ENCODE measurements at places on chromosomes 2 and 18.

GRCh38 chr2:238689871-238690389, 158.0 kb upstream of the TWIST2 start:
- DNase-seq = no peak

DNA sequence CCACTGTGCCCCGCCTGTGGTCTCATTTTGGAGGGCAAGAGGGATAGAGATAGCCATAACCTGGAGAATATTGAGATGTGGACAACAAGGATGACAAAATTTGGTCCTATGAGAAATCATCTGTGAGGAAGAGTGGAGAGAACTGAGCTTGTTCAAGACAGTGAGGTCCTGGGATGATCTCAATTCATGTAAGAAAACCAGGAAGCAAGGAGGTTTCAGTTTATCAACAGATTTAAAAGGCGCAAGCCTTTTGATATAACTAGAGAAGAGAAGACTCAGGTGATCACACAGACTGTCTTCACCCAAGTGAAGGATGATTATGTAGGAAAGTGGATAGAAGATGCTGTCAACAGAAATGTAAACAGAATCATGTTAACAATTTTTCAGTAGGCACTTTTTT, 39.1 kb downstream of the PCBP1 start:
- no peak for DNase-seq

- peak; percentile 49 for DNase-seq
Measured at GRCh38 chr18:28771849-28772248, 594.9 kb upstream of the CDH2 start.

GRCh38 chr2:2739231-2739795, 408.2 kb upstream of the MYT1L start:
- no peak for DNase-seq

GRCh38 chr18:36628435-36629137, 200.2 kb downstream of the TPGS2 start:
- DNase-seq = peak; percentile 72

DNA sequence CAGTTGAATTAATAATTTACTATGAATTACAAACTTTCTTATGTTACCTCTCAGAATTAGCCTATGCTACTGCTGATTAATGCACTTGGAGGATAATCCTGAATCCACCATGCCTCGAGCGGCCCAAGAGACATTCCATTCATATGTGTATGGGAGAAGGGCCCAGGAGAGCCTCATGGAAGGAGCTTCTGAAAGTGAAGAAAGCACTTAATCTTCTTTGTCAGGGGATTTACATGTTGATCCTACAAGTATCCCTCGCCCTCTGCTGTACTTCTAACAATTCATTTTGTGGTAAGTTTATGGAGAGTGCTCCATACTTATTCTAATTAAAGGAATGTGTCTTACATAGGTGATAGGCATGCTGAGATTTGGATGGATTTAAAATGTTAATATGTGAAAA, 1189.1 kb upstream of the NXPH2 start:
- DNase-seq = no peak

DNA sequence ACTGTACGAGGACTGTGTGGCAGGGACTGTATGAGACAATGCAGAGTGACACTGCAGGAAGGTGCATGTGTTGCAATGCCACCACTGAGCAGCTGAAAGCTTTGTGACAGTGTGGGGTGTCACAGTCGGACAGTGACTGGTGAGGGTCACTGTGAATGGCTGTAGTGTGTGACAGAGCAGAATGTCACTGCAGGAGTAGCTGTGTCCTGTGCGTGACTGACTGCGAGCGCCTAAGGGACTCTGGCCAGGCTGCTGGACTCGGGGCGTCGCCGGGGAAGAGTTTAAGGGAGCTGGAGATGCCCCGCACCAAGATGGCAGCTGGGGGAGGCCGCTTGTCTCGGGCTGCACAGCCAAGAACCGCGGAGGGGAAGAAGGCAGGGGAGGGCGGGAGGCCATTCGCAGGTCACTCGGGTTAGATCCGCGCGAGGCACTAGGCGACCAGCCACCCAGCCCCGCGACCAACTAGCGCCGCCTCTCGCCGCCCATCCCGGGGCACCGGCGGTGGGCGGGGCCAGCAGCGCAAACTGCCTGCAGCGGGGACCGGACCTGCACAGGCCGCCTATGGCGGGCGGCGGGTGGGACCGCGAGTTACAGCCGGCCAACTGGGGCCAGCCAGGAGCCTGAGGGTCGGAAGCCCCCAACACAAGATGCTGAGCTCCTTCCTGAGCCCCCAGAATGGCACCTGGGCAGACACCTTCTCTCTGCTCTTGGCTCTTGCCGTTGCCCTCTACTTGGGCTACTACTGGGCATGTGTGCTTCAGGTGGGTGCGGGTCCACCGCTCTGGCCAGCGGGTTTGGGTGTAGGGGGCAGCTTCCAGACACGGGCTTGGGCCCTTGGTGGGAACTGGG, at the start of gene ABHD1:
Gene ABHD1, plus strand, starts transcription at position 514 of the 849 bp plus-strand sequence. Its CDS starts 134 bp downstream, at position 648.
- no peak for DNase-seq

DNA sequence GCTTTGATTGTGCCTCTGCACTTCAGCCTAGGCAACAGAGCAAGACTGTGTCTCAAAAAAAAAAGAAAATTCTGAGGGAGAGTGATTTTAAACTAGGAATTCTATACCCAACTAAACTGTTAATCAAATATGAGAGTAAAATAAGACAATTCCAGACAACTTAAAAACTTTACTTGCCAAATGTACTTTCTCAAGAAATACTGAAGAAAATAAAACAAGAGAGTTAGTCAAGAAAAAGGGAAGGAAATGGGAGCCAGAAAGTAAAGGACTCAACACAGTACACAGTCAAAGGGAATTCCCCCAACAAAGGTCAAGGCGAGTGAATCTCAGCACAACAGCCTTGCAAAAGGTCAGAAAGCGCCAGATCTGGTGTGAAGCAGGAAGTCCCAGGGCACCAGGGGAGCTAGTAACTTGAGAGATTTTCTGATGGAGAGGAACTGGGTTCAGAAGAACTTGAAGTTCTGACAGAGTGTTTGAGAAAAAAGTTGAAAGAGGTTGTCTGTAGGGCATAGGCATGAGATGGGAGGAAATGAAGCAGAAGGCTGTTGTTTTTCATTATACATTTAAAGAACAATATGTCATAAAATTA, 22.6 kb upstream of the TBC1D8 start:
- no peak for DNase-seq

- no peak for DNase-seq
Measured at GRCh38 chr2:231883468-231883881, 42.7 kb downstream of the NPPC start.

GRCh38 chr2:227004482-227004881, 159.5 kb downstream of the COL4A4 start:
- no peak for DNase-seq

GRCh38 chr2:229378386-229378785, 107.3 kb upstream of the PID1 start:
- DNase-seq = no peak

- no peak for DNase-seq
Measured at GRCh38 chr2:47631306-47631705, 151.6 kb upstream of the MSH6 start.

GRCh38 chr2:236574424-236575145, 5.0 kb downstream of the ACKR3 start:
- no peak for DNase-seq

GRCh38 chr2:105238664-105239240, 2.8 kb upstream of the GPR45 start:
- no peak for DNase-seq
